ENCODE measurements at places on chromosomes 12 and 14.

- DNase-seq, result no peak
These were observed 10.7 kb upstream of the KRT82 start for GRCh38 chr12:52416795-52417194.

DNA sequence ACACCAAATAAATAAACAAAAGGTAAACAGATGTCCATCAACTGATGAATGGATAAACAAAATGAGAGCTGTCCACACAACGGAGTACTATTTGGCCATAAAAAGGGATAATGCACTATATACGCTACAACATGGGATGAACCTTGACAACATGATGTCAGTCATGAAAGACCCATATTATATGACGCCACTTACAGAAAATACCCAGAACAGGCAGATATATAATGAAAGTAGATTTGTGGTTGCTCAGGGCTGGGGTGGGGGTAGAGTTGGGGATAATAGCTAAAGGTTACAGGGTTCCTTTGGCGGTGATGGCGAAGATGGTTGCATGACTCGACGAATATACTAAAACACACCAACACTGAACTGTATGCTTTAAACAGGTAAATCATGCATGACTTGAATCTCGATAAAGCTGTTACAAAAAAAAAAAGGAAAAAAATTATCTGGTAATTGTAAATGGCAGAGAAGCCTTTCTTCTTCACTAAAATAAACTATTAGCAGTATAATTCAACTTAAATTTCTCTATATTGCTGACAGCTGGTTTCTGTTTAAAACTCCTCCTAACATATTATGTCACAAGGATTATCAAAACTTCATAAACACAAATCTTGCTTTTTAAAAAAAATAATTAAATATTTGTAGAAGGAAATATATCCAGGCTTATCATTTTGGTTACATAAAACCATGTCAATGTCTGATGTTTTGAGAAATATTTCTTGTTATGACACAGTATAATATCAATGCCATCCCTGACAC, 13.9 kb downstream of the CDC42BPB start:
- DNase-seq, result no peak

- no peak for DNase-seq
These were observed 10.7 kb upstream of the ATP2A2 start for GRCh38 chr12:110270125-110270962.

DNA sequence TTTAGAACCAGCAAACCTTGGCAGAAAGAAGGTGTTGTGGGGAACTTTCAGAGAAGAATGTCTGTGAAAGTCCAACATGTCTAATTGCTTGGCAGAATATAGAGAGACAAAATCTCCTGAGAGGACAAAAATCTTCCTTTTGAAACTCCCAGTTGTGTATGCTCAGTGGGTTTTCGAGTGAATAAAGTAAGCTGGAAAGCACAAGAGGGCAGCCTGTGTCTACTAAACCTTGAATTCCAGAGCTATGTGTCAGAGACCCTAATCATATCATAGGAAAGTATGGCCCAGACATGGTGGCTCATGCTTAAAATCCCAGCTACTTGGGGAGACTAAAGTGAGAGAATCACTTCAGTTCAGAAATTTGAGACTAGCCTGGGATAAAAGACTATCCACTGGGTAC, 661.2 kb downstream of the SLC16A7 start:
- DNase-seq, result no peak
